Neural crest cell (in vitro differentiated cells): ENCODE measurements at places on chromosomes 16 and 17. TPM values are rescaled to one million over a fixed set of nuclear protein-coding genes. Genes with fewer than 3 reads are reported as not detected.

Gene CD19
- total RNA-seq: not detected in 2 replicates

Gene KRT222
- total RNA-seq: 0.23 TPM in 1 of 2 replicates, not detected in the other

Gene TVP23A
- total RNA-seq: 6.9 and 7.7 TPM in 2 replicates

Gene SPNS2
- 3.8 and 4.3 TPM in 2 replicates for total RNA-seq

Gene NPIPA8
- total RNA-seq: 0.65 and 0.68 TPM in 2 replicates

Gene TMEM92
- 3.0 and 3.5 TPM in 2 replicates for total RNA-seq

Gene MYO1D
- total RNA-seq: 9.1 and 11.9 TPM in 2 replicates

Gene RASL10B
- total RNA-seq: 31.7 and 33.8 TPM in 2 replicates

Gene KCNG4
- not detected in 2 replicates for total RNA-seq

Gene PDE6G
- 0.45 and 0.79 TPM in 2 replicates for total RNA-seq

Gene ZNF423
- total RNA-seq: 55.0 and 55.4 TPM in 2 replicates
